CD4-positive, alpha-beta T cell treated with Interleukin-2 at 100 ng/mL for 4 hours (primary cell): ENCODE measurements at places on chromosomes 4 and X.
A peak's percentile ranks its signal among the peaks of the same experiment; 100 is the strongest.

GRCh38 chr4:159413306-159413943 is 310.5 kb downstream of the RAPGEF2 start:
- DNase-seq = no peak

DNA sequence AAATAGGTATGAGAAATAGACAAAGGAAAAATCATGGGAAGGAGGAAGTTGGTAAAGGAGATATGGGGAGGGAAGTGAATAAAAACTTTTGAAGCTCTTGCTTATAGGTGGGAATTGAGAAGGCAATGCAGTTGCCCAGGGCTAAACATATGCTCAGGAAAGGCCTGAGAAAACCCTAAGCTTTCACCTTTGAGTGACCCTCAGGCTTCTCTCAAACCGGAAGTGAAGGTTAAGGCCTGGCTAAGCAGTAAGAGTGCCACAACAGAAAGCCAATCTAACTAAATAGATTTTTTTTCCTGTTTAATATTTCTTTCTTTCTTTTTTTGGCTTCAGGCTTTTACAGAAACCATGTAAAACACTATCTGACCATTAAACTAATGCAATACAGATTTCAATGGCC is 69.5 kb upstream of the GABRA3 start:
- no peak for DNase-seq

GRCh38 chrX:118824173-118824730 is 628 bp downstream of the ZCCHC12 start:
- no peak for DNase-seq

GRCh38 chr4:171308661-171309060 is 504.5 kb upstream of the GALNTL6 start:
- no peak for DNase-seq

GRCh38 chr4:9762823-9763475 is 18.5 kb upstream of the DRD5 start:
- peak; percentile 32 for DNase-seq

- no peak for DNase-seq
Observed at GRCh38 chr4:55132775-55133174, 7.4 kb upstream of the KDR start.

- DNase-seq = no peak
Observed at GRCh38 chr4:142960867-142961644, 115.0 kb upstream of the INPP4B start.

DNA sequence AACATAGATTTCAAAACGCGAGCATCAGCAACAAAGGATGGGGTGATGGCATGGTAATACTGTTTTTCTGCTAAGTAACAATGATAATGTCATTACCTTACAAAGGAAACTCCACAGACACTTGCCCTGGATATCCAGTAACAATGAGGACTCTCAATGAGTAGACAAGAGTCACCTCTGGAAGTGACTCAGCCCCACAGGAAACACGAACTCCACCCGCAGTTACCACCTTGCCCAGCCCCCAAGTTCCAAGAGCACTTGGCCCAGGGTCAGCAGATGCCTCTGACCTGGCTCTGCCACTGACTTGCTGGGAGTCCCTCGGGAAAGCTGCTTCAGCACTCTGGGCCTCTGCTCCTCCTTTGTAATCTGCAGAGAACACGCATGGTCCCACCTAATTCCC is 110.3 kb upstream of the MAP3K15 start:
- DNase-seq = peak; percentile 60

- DNase-seq = no peak
Observed at GRCh38 chrX:3532581-3533085, 180.8 kb downstream of the PRKX start.

- DNase-seq = no peak
Observed at GRCh38 chrX:51456814-51457213, 39.6 kb downstream of the NUDT11 start.

GRCh38 chrX:22739276-22739675 is 260.5 kb upstream of the DDX53 start:
- DNase-seq = no peak

- DNase-seq = no peak
Observed at GRCh38 chr4:138655286-138655685, 360.3 kb upstream of the NOCT start.

- DNase-seq = no peak
Observed at GRCh38 chr4:105520819-105521790, 31.3 kb upstream of the ARHGEF38 start.

DNA sequence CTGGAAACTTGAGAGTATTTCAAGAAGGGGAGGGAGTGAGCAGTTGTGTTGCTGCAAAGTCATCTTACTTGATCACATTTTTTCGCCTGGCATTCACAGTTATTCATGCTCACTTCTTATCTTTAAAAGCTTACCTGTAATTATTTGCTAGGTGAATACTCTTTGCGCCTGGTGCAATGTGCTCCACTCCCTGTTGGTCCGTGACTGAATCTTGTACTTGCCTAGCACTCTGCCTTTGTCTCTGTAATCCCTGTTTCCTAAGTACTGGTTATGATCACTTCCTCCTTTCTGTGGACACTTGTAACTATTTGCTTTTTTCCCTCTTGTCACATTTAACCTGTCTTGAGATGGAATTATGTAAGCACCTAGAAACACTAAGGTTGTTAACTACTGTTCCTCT is 5.8 kb downstream of the BMP2K start:
- no peak for DNase-seq

GRCh38 chrX:109862433-109862832 is 129.4 kb upstream of the ACSL4 start:
- no peak for DNase-seq

- DNase-seq = no peak
Observed at GRCh38 chr4:1763550-1764080, 29.5 kb upstream of the FGFR3 start.

- no peak for DNase-seq
Observed at GRCh38 chr4:141497627-141498026, 138.8 kb upstream of the IL15 start.

- no peak for DNase-seq
Observed at GRCh38 chr4:105246712-105247111, 100.0 kb downstream of the TET2 start.

DNA sequence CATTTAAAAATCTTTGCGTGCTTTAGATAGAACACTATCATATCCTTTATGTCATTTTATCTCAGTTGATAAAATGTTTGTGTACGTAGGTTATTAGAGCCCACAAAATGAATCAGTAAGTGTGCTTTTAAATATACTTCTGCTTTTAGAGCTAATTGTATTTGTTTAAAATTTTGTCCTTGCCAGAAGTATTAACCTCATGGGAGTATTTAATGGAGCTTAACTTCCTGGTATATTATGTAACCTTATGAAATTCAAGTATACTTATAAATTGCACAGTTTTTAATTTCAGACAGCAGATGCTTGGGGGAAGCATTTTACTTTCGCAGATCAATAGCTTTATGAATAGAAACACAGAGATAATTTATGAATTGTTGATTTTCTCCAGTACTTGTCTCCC is 90.2 kb downstream of the DIPK2B start:
- no peak for DNase-seq

- no peak for DNase-seq
Observed at GRCh38 chrX:39629001-39629400, 468.8 kb downstream of the BCOR start.

- DNase-seq = no peak
Observed at GRCh38 chr4:38317041-38317674, 346.8 kb upstream of the KLF3 start.

DNA sequence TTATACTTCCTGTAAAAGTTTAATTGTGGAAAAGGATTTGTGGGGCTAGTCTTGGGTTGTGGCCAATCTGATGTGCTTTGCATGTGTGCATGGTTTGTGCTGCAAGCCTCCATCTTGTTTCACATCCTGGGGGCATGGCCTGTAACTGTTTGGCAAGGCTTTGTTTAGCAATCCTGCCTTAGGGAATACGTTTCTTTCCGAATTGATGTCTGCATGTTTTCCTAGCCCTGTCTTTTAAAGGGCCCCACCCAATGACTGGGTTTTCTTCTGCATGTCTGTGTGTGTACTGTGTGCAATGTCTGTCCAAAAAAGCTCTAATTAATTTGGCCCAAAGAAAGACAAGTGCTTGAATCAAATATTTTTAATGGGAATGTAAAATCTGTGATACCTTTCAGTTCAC is 74.6 kb upstream of the MID1IP1 start:
- no peak for DNase-seq

- DNase-seq = no peak
Observed at GRCh38 chrX:31893525-31893924, 821.7 kb upstream of the FTHL17 start.

DNA sequence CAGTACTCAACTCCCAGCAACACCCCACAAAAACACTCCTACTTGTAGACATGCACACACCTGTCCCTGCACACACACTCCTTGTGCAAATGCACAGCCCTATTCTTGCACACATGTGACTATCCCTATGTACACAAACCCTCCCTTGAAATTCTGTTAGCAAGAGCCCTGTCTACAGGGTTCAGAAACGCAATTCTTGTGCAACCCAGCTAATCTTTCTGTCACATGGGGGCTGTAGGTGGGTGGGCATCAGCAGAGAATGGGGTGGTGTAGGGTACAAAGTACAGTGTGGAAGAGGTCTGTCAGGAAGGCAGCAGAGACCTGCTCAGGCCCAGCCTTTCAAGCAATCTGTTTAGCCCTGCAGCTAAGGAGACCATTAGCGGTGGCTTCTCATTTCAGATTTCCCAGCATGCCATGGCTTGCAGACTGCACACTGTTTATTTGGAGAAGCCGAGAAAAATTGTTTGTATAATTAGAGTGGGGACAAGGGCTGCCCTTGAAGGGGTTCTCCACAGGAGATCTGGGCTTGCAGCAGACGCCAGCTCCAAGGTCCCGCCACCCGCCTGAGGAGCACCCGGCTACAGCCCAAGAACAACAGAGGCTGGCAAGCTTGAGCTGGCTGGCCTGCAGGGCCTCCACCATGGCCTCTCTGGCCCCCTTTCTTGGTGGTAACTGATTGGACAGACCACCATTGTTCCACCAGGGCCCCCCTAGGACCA is 144.0 kb upstream of the PJA1 start:
- DNase-seq = no peak

- no peak for DNase-seq
Observed at GRCh38 chr4:74056858-74057562, 18.5 kb upstream of the CXCL3 start.
